ENCODE measurements at places on chromosomes 7 and 10.
A peak's percentile ranks its signal among the peaks of the same experiment; 100 is the strongest.

GRCh38 chr7:151806952-151807775, 69.8 kb downstream of the PRKAG2 start:
- no peak for DNase-seq

GRCh38 chr7:107312418-107312817, 143.6 kb downstream of the HBP1 start:
- no peak for DNase-seq

DNA sequence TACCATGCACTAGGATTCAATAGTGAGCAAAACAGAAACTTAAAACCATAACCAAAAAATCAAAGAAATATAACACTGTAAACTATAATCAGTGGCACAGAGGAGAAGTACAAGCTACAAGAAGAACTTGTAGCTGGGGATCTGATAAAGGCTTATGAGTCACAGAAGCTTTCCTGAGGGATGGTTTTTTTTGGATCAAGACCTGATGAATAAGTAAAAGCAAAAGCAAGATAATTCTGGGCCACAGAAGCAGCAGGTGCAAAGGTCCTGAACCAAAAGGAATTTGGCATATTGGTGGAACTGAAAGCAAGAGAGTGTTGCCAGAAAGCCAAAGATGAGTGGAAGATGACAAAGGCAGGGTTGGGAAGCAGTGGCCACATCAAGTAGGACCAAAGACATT, 37.4 kb upstream of the BET1 start:
- no peak for DNase-seq

DNA sequence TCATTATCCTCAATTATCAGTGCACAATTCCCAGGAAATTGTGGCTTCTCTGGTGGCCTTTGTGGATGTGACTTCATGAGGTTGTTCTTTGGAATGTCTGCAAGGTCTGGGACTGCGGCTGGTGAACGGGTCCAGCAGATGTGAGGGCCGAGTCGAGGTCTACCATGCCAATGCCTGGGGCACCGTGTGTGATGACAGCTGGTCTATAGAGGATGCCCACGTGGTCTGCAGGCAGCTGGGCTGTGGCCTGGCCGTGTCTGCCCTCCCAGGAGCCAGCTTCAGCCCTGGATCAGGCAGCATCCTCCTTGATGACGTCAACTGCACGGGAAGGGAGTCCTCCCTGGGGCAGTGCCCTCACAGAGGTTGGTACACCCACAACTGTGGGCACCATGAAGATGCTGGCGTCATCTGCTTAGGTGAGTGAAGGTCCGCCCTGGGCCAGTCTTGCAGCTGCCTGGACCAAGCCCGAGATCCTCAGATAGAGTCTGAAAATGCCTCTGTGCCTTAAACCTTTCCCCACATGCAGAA, 46.9 kb downstream of the CUZD1 start:
- DNase-seq: no peak

- DNase-seq: no peak
These were observed 47.6 kb upstream of the NKX6-2 start for GRCh38 chr10:132833421-132834111.

- peak; percentile 17 for DNase-seq
These were observed 25.8 kb downstream of the TES start for GRCh38 chr7:116236020-116236630.

DNA sequence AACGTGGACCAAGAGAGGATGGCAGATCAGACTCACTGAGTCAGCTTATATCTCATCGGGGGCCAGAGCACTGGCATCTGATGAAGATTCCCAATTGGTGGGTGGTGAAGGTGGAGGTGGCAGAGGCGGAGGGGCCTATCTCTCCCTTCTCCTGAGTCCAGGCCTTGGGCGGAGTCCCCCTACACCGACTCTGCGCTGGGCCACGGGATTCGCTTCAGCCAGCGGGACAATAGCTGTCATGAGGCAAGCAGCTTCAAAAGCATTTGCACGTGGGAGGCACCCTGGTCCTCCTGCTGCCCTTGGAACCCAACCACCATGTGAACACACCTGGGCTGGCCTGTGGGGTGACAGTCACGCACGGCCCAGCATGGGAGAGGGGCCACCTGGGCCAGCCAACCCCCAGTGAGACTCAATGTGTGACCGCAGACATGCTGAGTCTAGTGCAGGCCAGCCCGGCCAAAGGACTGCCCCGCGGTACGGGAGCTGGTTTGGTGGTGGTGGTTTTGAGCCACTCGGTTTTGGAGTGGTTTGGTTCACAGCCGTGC, 466.8 kb upstream of the FOXK1 start:
- no peak for DNase-seq

- DNase-seq: no peak
These were observed 393.1 kb downstream of the EXOC4 start for GRCh38 chr7:133645884-133646391.
